ENCODE measurements at places on chromosomes 16 and 17.
A peak's percentile ranks its signal among the peaks of the same experiment; 100 is the strongest.

GRCh38 chr16:62363501-62363900 lies 327.3 kb upstream of the CDH8 start:
- H3K4me3 ChIP-seq: no peak overlapping the region
- no peak for DNase-seq
- no peaks in the 10 kb centered on the region for H3K27me3 ChIP-seq
- H3K4me1 ChIP-seq: no peaks in the 10 kb centered on the region

- no peaks in the 10 kb centered on the region for H3K4me1 ChIP-seq
- DNase-seq: no peak
- peaks cover 35% of the 10 kb centered on the region for H3K27me3 ChIP-seq
- H3K4me3 ChIP-seq: no peak overlapping the region
- no peak overlapping the region for H3K27ac ChIP-seq
These were observed 89.6 kb upstream of the MAF start for GRCh38 chr16:79690159-79690558.

DNA sequence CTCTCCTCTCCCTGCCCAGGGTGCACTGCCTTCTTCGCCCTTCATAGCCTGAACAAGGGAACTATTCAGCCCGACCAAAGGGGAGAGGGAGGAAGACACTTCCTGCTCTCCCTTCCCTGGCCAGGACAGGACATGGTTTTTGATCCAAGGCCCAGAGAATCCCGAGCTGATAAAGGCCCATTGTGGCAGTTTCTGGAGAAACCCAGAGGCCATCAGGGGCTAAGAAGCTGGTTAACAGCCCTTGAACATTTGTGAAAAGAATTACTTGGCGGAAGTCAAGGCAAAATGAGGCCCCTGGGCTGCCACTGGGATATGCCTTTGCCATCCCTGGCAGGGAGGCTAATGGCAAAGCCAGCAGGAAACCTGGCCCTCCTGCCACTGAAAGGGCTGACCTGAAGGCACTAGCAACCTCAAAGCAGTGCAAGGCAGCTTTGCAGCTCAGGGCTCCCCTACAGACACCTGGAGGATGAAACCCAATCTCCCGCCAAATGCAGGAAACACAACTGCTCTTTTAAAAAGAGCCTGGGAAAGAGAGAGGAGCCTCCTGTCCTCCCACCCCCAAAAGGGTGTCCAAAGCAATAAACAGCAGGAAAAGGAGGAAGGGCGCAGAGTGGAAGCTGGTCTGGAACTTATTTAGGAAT lies 12.6 kb downstream of the PHB1 start:
- DNase-seq: no peak
- no peaks in the 10 kb centered on the region for H3K27me3 ChIP-seq
- no peak overlapping the region for H3K4me3 ChIP-seq

- H3K36me3 ChIP-seq: no peaks in the 10 kb centered on the region
- H3K27me3 ChIP-seq: no peaks in the 10 kb centered on the region
These were observed 187.2 kb downstream of the NTN1 start for GRCh38 chr17:9208381-9209105.

DNA sequence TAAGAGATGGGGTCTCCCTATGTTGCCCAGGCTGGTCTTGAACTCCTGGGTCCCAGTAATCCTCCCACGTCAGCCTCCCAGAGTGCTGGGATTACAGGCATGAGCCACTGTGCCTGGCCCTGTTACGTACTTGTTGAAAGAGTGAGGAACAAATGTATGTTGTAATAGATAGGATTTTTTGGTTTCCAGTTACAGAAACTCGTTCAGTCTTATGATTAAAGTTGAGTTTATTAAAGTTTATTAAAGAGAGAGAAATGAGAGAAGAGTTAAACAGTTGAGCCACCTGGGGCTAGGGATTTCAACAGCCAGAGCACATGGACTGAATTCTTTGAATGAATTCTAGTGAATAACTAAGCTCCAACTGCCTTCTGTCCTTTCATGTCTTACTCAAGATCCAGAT lies 3.7 kb downstream of the TADA2A start:
- no peak overlapping the region for H3K4me3 ChIP-seq
- no peaks in the 10 kb centered on the region for H3K27me3 ChIP-seq
- peaks cover 70% of the 10 kb centered on the region for H3K36me3 ChIP-seq

- DNase-seq: no peak
- peaks cover 75% of the 10 kb centered on the region for H3K4me1 ChIP-seq
- no peaks in the 10 kb centered on the region for H3K27me3 ChIP-seq
- H3K36me3 ChIP-seq: peaks cover 47% of the 10 kb centered on the region
- peak overlapping the region; percentile 90 for H3K27ac ChIP-seq
These were observed 160.2 kb upstream of the CHMP6 start for GRCh38 chr17:80831491-80831890.

DNA sequence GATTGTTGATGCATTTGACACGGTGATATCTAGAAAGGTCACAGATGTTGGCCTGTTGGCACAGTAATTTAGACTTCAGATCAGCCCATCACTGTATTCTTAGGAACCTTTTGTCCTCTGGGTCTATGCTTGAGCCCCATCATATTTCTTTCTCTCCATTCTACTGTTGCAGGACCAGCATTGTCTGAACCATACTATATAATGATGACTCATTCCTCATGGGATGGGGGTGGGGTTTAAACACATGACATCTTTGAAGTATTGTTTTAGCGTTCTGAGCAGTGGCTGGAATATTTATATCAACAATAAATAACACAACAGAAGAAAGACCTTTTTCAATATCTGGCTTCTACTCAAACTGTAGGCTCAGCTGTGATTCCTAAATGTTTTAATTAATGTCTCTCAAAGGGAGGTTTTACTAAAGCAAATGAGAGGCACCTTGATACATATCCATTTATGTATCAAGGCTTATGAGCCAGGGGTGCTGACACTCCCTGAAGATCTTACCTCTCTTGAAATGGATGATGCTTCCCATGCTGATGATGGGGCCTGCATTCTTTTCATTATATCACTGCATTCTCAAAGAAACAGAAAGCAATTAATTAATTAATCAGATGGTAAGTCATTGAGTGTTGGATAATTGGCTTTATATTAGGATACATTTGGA lies 379.0 kb upstream of the GOT2 start:
- no peak for DNase-seq
- H3K27me3 ChIP-seq: no peaks in the 10 kb centered on the region
- H3K4me1 ChIP-seq: no peaks in the 10 kb centered on the region

GRCh38 chr17:36731811-36732210 lies 130.4 kb downstream of the MRM1 start:
- H3K27me3 ChIP-seq: peaks cover 16% of the 10 kb centered on the region
- peaks cover 15% of the 10 kb centered on the region for H3K4me1 ChIP-seq
- no peaks in the 10 kb centered on the region for H3K36me3 ChIP-seq
- no peak overlapping the region for H3K4me3 ChIP-seq

- DNase-seq: no peak
- H3K4me3 ChIP-seq: no peak overlapping the region
- H3K27me3 ChIP-seq: peaks cover 7% of the 10 kb centered on the region
- H3K27ac ChIP-seq: no peak overlapping the region
- H3K36me3 ChIP-seq: no peaks in the 10 kb centered on the region
These were observed 4.9 kb downstream of the DRC7 start for GRCh38 chr16:57699481-57699880.

DNA sequence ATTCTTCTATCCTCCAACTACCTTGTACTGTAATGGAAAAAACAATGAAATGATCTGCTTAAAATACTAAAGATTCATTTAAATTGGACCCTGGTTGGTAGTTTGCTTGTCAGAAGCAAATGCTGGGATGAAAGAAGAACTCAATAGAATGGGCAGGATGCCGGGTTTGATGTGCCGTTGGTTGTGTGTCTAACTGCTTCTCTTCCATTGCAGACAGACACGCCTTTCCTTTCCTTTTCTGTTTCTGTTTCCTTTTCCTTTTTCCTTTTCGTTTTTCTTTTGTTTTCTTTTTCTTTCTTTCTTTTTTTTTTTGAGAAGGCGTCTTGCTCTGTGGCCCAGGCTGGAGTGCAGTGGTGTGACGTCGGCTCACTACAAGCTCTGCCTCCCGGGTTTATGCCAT lies 64.6 kb downstream of the PLCG2 start:
- H3K27ac ChIP-seq: no peak overlapping the region
- H3K4me3 ChIP-seq: no peak overlapping the region
- DNase-seq: no peak
- H3K27me3 ChIP-seq: peaks cover 6% of the 10 kb centered on the region

- peaks cover 18% of the 10 kb centered on the region for H3K27me3 ChIP-seq
- H3K36me3 ChIP-seq: no peaks in the 10 kb centered on the region
- no peak overlapping the region for H3K27ac ChIP-seq
- no peak overlapping the region for H3K4me3 ChIP-seq
These were observed 173.4 kb downstream of the RAB11FIP4 start for GRCh38 chr17:31564883-31565301.

GRCh38 chr17:40366861-40367518 lies 2.5 kb upstream of the GJD3 start:
- no peaks in the 10 kb centered on the region for H3K36me3 ChIP-seq
- no peak overlapping the region for H3K4me3 ChIP-seq
- H3K4me1 ChIP-seq: peaks cover 13% of the 10 kb centered on the region

- H3K36me3 ChIP-seq: peaks cover 66% of the 10 kb centered on the region
- peaks cover 15% of the 10 kb centered on the region for H3K4me1 ChIP-seq
- no peak for DNase-seq
- no peak overlapping the region for H3K4me3 ChIP-seq
- H3K27ac ChIP-seq: no peak overlapping the region
- no peaks in the 10 kb centered on the region for H3K27me3 ChIP-seq
These were observed 12.4 kb downstream of the CCDC47 start for GRCh38 chr17:63760771-63761539.

DNA sequence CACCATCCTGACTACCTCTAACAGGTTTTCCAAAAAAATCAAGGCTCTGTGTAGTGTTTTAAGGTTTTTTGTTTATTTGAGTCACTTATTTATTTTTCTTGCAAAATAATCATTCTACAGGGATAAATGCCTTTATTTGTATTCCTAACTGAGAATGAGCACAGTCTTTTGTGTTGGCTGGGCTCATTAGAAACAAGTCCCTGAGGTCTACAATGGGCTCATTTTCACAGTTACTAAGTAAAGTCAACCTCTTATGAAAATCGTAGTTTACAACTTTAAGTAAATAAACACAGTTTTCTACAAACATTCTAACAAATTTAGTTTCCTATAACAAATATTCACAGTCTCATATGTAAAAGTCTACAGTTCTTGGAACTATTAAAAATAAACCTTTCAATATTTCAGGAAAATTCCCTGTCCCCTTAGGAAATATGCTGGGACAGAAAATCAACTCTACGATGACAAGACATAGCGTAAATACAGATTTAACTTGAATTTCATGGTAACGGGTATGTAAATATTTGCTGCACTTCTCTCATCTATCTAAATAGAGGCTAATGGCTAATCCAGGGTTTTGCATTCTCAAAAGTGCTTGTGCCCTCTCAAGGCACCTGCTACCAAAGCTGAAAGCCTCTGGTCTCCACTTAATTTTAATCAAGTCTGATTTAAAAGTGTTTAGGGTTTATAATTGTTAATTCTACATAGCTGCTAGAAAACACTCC lies 31.5 kb upstream of the CDH5 start:
- DNase-seq: no peak
- no peak overlapping the region for H3K27ac ChIP-seq
- H3K27me3 ChIP-seq: peaks cover 23% of the 10 kb centered on the region
- H3K36me3 ChIP-seq: no peaks in the 10 kb centered on the region

GRCh38 chr17:56934280-56934679 lies 20.4 kb upstream of the TRIM25 start:
- peaks cover 34% of the 10 kb centered on the region for H3K4me1 ChIP-seq
- peaks cover 59% of the 10 kb centered on the region for H3K36me3 ChIP-seq
- H3K4me3 ChIP-seq: no peak overlapping the region
- DNase-seq: peak; percentile 38

- H3K27ac ChIP-seq: no peak overlapping the region
- peaks cover 25% of the 10 kb centered on the region for H3K27me3 ChIP-seq
- DNase-seq: no peak
- H3K36me3 ChIP-seq: no peaks in the 10 kb centered on the region
These were observed 12.0 kb upstream of the CLUH start for GRCh38 chr17:2723505-2723996.

DNA sequence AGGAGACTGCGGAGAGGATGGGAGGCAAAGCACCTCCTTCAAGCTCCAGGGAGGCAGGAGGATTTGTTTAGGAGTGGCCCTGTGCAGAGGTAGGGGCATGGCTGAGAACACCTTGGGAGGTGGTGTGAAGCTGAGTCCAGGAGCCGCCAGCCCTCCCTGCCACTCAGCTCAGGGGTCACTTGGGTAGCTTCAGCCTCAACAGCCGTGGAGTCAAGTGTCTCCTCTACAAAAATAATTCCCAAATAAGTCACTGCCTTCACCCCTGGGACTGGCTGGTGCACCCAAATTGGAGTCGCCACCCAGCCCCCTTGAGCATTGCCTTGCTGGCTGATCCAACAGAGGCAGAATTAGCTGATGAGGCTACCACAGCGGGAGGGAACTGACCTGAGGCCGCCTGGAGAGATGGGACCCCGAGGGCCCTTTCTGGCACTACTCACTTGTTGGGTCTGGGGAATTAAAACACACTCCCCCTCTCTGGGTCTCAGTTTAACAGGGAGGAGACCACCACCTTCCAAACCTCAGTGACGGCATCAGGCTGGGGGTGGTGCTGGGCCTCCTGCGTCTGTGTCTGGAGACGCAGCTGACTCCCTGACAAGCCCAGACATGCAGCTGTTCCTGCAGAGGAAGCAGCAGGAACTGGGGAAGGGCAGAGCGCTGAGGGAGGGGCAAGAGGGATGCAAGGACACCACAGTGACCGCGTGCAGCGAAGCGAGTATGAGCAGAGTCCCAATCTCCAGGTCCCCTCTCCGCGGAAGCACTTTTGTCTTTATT lies 87.9 kb upstream of the TOB1 start:
- no peaks in the 10 kb centered on the region for H3K36me3 ChIP-seq
- no peaks in the 10 kb centered on the region for H3K27me3 ChIP-seq
- no peak for DNase-seq
- no peak overlapping the region for H3K4me3 ChIP-seq
- peaks cover 30% of the 10 kb centered on the region for H3K4me1 ChIP-seq

DNA sequence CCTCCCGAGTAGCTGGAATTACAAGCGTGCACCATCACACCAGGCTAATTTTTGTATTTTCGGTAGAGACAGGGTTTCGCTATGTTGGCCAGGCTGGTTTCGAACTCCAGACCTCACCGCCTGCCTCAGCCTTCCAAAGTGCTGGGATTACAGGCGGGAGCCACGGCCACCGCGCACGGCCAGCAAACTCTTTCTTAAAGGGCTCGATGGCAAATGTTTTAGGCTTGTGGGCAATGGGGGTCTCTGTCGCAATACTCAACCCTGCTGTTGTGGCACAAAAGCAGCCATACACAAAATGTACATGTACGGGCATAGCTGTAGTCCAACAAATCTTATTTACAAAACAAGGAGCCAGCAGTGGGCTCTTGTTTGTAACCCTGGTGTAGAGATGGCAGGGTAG lies 18.4 kb downstream of the PARN start:
- no peaks in the 10 kb centered on the region for H3K27me3 ChIP-seq
- no peak for DNase-seq
- H3K4me3 ChIP-seq: no peak overlapping the region
- H3K4me1 ChIP-seq: peaks cover 7% of the 10 kb centered on the region
- no peak overlapping the region for H3K27ac ChIP-seq

GRCh38 chr17:72421128-72422092 lies 300.6 kb downstream of the SOX9 start:
- H3K36me3 ChIP-seq: peaks cover 7% of the 10 kb centered on the region
- H3K4me3 ChIP-seq: no peak overlapping the region
- no peaks in the 10 kb centered on the region for H3K27me3 ChIP-seq
- H3K27ac ChIP-seq: no peak overlapping the region
